ENCODE measurements at places on chromosomes 1 and 21.

DNA sequence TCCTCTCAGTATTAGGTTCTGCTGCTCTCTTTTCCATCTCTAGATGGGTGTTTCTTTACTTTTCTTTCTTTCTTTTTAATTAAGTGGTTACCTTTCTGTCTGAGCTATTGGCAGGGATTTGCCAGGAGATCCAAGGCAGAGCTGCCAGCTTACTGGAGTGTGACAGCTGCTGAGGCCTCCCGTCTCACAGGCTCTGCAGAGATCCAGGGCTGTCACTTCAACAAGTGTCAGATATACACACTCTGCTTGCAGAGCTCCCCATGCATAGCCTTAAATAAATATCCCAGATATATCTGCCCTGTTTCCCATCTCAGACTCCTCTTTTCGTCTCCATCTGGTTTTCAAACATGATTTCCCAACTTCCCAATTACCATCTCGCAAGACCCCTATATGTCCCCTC is 124.3 kb downstream of the NOS1AP start:
- no peaks in the 10 kb centered on the region for H3K36me3 ChIP-seq
- no peaks in the 10 kb centered on the region for H3K4me1 ChIP-seq
- no peak overlapping the region for H3K4me3 ChIP-seq
- DNase-seq = no peak
- H3K27me3 ChIP-seq = no peaks in the 10 kb centered on the region

DNA sequence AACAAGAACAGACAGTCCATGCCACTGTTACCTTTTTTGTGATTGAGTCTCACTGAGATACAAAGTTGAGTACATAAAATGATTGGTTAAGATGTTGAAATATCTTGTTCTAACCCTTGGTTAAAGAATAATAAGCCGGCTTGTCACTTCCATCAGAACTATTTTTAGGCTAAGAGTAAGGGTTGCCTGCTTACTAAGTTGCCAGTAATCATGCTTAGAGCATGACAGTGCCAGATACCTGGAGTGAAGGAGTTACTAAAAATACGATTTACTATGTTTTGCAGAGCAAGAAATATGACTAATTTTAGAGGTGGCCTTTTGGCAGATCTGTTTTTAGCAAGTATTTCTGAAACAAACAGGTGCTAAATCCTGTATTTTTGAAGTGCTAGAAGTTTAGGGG is 6.0 kb downstream of the HUNK start:
- H3K27ac ChIP-seq = no peak overlapping the region
- H3K27me3 ChIP-seq = no peaks in the 10 kb centered on the region
- no peak overlapping the region for H3K4me3 ChIP-seq
- no peaks in the 10 kb centered on the region for H3K4me1 ChIP-seq

DNA sequence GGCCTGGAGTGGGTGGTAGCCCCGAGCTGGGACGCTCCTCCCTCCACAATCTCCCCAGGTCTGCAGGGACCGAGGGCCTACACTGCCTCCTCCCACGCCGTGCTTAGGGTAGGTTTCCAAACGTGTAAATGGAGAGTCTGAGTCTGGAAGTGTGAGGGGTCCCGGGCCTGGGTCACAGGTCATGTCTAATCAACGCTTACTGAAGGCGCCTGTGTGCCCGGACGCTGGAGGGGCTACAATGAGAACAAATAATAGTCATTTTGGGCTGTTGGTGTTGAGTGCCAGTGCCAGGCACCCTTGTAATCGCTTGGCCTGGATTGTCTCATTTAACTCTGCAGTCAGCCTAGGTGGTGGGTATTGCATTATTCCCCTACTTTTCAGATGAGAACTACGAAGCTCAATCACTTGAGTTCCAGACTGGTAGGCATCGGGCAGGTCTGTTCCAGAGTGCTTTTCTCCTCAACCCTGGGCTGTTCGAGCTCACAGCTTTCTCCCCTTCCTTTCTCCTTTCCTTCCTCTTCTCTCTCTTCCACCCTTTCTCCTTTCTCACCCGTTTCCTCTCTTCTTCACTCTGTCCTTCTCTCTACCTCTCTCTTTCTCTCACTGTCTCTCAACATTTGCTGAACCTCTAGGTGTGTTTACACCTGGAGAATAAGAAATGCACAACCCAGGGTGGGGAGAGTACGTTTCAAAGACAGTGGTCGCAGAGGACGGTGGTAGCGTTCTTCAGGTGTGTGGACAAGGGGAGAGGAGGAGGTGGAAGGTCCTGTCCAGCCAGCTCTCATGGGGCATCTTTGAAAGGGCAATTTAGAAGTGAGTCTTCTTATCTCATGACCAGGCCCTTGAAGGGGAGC is 883 bp downstream of the SLC66A1 start:
- peak overlapping the region; percentile 76 for H3K4me3 ChIP-seq
- DNase-seq = no peak
- peaks cover 16% of the 10 kb centered on the region for H3K4me1 ChIP-seq
- no peaks in the 10 kb centered on the region for H3K36me3 ChIP-seq
- H3K27ac ChIP-seq = peak overlapping the region; percentile 85
- H3K27me3 ChIP-seq = no peaks in the 10 kb centered on the region

- no peak for DNase-seq
- no peaks in the 10 kb centered on the region for H3K36me3 ChIP-seq
- no peaks in the 10 kb centered on the region for H3K27me3 ChIP-seq
- H3K27ac ChIP-seq = no peak overlapping the region
- no peak overlapping the region for H3K4me3 ChIP-seq
- H3K4me1 ChIP-seq = peaks cover 5% of the 10 kb centered on the region
These were observed 94.4 kb downstream of the CD247 start for GRCh38 chr1:167423684-167424619.

DNA sequence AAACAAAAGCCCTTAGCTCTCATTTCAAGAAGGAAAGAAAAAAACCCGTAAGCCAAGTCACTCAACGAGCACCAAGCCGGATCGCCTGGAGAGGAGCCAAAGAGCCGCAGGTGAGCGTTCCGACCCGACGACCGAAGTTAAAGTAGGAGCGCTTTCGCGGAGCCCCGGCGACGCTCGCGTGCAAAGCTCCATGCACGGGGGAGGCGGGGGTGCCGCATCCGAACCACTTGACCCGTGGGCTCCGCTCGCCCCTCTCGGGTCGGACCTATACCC is 382 bp downstream of the GPBP1L1 start:
- H3K27ac ChIP-seq = peak overlapping the region; percentile 94
- H3K4me3 ChIP-seq = peak overlapping the region; percentile 86
- DNase-seq = peak; percentile 66
- H3K36me3 ChIP-seq = no peaks in the 10 kb centered on the region

- no peaks in the 10 kb centered on the region for H3K4me1 ChIP-seq
- H3K27ac ChIP-seq = no peak overlapping the region
- H3K27me3 ChIP-seq = no peaks in the 10 kb centered on the region
- no peaks in the 10 kb centered on the region for H3K36me3 ChIP-seq
- H3K4me3 ChIP-seq = no peak overlapping the region
These were observed 157.6 kb upstream of the LMO4 start for GRCh38 chr1:87170931-87171598.

DNA sequence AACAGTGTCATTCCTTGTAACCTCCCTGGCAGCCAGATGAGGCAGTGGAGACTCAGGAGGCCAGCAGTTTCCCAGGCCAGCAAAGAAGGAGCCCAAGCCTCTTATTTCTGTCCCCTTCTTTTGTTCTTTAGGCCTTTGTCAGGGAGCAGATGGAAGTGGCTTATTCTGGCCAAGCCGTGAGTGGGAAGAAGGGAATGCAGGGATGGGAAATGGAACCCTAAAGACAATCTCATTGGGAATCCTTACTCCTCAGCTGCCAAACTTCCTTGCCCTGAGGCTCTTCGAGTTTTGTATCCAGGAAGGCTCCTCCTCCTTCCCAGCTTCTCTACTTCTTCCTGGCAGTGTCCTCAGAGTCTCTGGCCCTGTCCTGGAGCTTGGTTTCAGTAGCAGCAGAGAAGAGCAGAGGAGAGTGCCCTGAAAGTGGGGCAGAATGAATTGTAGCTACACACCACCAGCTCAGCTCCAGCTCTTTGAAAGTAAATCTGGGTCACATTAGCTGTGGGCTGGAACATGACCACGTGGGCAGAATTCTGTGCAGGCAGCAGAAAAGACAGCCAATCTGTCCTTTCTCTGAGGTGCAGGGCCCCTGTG is 63.9 kb downstream of the NDUFS5 start:
- no peaks in the 10 kb centered on the region for H3K36me3 ChIP-seq
- no peaks in the 10 kb centered on the region for H3K4me1 ChIP-seq
- H3K4me3 ChIP-seq = no peak overlapping the region
- H3K27me3 ChIP-seq = no peaks in the 10 kb centered on the region
- DNase-seq = no peak

DNA sequence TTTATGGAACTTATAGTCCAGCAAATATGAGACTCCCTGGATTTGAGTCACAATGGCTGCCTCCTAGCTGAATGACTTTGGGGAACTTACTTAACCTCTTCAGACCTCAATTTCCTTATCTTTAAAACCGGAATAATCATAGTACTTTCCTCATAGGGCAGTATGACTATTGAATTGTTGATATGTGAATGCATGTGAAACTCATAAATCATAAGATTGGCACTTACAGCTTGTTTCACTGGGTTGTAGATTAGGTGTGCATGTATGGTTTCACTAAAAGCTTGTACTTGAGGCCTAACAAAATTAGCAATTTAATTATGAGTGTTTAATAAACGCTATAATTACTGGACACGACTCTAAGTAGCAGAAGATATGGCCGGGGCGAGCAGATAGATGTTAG is 72.5 kb downstream of the ST6GALNAC5 start:
- no peak overlapping the region for H3K27ac ChIP-seq
- no peak overlapping the region for H3K4me3 ChIP-seq
- no peak for DNase-seq
- H3K27me3 ChIP-seq = no peaks in the 10 kb centered on the region
- no peaks in the 10 kb centered on the region for H3K4me1 ChIP-seq
- H3K36me3 ChIP-seq = no peaks in the 10 kb centered on the region

GRCh38 chr1:182143154-182143657 is 81.7 kb upstream of the ZNF648 start:
- H3K27ac ChIP-seq = no peak overlapping the region
- no peaks in the 10 kb centered on the region for H3K27me3 ChIP-seq
- H3K36me3 ChIP-seq = no peaks in the 10 kb centered on the region
- H3K4me3 ChIP-seq = no peak overlapping the region
- peak; percentile 62 for DNase-seq

- no peak overlapping the region for H3K27ac ChIP-seq
- no peaks in the 10 kb centered on the region for H3K27me3 ChIP-seq
- no peaks in the 10 kb centered on the region for H3K36me3 ChIP-seq
These were observed 441.6 kb downstream of the OMA1 start for GRCh38 chr1:58104960-58105359.

- no peaks in the 10 kb centered on the region for H3K36me3 ChIP-seq
- no peaks in the 10 kb centered on the region for H3K27me3 ChIP-seq
- no peak overlapping the region for H3K27ac ChIP-seq
- no peak overlapping the region for H3K4me3 ChIP-seq
These were observed 155.9 kb downstream of the DISP1 start for GRCh38 chr1:222970711-222971110.

GRCh38 chr1:116737020-116737854 is 17.0 kb upstream of the CD2 start:
- H3K27me3 ChIP-seq = no peaks in the 10 kb centered on the region
- H3K36me3 ChIP-seq = no peaks in the 10 kb centered on the region
- peak overlapping the region; percentile 28 for H3K4me3 ChIP-seq
- peak overlapping the region; percentile 96 for H3K27ac ChIP-seq

DNA sequence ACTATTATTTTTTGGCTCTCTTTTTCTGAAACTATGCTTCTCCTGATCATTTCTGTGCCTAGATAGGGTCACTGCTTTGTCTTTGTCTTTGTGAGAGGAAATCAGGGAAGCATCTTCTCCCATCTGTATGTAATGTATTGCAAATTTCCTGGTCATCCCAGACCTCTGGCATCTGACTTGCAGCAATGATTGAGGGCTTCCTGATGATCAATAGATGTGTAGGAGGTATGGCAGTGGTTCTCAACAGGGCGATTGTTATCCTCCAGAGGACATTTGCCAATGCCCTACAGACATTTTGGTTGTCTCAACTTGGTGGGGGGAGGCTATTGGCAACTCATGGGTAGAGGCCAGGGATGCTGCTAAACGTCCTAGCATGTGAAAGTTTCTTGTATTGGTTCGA is 64.7 kb downstream of the RGL1 start:
- H3K27ac ChIP-seq = no peak overlapping the region
- H3K27me3 ChIP-seq = no peaks in the 10 kb centered on the region
- H3K4me3 ChIP-seq = no peak overlapping the region

- H3K4me3 ChIP-seq = no peak overlapping the region
- no peaks in the 10 kb centered on the region for H3K27me3 ChIP-seq
- no peaks in the 10 kb centered on the region for H3K36me3 ChIP-seq
These were observed 50.5 kb upstream of the EPS8L3 start for GRCh38 chr1:109814223-109814622.

GRCh38 chr1:6958407-6959030 is 173.3 kb downstream of the CAMTA1 start:
- H3K36me3 ChIP-seq = no peaks in the 10 kb centered on the region
- DNase-seq = no peak
- H3K4me3 ChIP-seq = no peak overlapping the region
- H3K27ac ChIP-seq = no peak overlapping the region

DNA sequence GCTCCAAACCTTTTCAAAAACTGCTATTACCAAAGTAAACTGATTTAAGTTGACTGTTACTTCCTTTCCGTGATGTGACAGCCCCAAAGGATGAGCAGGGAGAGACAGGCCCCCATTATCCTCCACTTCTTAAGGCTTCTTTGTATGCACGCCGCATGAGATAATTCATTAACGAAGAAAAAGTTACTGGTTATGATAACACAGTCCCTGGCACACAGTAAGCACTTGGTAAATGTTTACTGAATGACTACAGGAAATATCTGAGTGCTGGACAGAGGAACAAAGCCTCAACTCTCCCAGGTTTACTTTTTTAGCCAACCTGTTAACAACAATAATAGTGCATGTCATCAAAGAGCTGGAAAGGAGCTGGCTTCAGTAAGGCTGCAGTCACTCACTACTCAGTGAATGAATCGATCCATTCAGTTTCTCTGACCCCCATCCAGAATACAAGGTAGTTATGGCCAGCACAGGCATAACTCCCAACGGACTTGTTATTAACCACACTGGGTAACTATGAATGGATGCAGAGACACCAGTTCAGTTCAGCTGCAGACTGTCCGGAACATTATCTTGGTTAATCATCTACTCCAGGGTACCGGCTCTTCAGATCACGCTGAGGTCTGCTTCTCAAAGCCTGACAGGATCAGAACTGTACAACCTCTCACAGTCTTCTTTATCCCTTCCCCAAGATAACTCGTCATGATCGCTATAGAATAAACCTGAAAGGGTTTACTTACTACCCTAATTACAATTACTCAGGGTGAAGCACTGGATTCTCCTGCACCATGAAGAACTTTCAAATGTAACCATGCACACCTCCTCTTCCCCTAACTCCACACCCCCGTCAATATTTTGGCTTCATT is 58.3 kb downstream of the TGFBR3 start:
- no peak for DNase-seq
- H3K4me3 ChIP-seq = no peak overlapping the region
- H3K4me1 ChIP-seq = no peaks in the 10 kb centered on the region
- H3K27me3 ChIP-seq = no peaks in the 10 kb centered on the region
- H3K27ac ChIP-seq = no peak overlapping the region
- H3K36me3 ChIP-seq = no peaks in the 10 kb centered on the region

GRCh38 chr1:239601108-239601507 is 214.7 kb downstream of the CHRM3 start:
- DNase-seq = no peak
- H3K27ac ChIP-seq = no peak overlapping the region
- no peaks in the 10 kb centered on the region for H3K27me3 ChIP-seq
- H3K4me3 ChIP-seq = no peak overlapping the region
- H3K36me3 ChIP-seq = no peaks in the 10 kb centered on the region

- no peak overlapping the region for H3K27ac ChIP-seq
- no peaks in the 10 kb centered on the region for H3K36me3 ChIP-seq
- peaks cover 5% of the 10 kb centered on the region for H3K27me3 ChIP-seq
- no peak for DNase-seq
- no peaks in the 10 kb centered on the region for H3K4me1 ChIP-seq
- H3K4me3 ChIP-seq = no peak overlapping the region
These were observed 48.5 kb downstream of the UTP25 start for GRCh38 chr1:209876078-209876800.
